ENCODE measurements at places on chromosomes 7 and 10.

DNA sequence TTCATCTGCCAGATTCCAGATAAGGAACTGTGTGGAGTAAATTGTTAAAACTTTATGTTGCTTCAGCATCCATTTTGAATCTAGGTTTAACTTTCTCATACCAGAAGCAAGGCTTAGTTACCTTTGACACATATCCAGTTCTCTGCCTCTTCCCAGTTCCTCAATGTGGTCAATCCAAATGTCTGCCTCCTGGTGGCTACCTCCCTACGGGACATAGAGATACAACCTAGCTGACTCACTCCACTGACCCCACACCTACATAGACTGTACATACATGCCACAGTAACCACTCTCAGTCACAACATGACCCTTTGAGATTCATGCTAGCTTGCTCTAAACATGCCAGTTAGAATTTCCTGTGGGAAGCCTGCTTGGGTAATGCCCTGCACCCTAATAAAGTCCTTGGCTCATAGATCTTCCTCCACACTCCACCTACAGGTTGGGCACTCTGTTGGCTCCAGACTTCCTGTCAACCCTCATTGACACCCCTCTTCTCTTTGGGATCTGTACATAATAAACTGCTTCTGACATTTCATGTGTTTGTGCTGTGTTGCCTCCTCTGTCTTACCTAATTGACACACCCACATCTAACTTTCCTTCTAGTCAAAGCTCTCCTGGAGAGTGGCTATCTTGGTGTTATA is 278.1 kb downstream of the HTR7 start:
- DNase-seq = no peak

GRCh38 chr7:154371424-154371823 is 319.2 kb downstream of the DPP6 start:
- DNase-seq = no peak

- DNase-seq = peak; percentile 50
These were observed 49.0 kb upstream of the BAMBI start for GRCh38 chr10:28628184-28628893.

DNA sequence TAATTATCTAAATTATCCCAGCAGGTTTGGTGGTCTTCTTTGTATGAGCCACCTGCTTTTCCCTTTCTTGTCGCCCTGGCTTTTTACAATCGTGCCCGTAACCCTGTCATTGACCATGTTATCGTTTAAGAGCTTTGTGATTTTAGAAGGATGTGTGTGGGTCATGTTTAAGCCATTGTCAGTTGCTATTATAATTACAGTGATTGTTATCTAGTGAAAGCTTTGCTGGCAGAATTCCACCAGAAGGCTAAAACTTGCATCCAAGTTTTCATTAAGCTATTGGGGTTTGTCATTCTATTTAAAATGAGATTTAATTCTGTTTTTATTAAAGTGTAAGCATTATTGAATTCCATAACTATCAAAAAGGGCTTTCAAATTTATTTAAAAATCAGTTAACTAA is 354.2 kb upstream of the TMEM229A start:
- DNase-seq = no peak

DNA sequence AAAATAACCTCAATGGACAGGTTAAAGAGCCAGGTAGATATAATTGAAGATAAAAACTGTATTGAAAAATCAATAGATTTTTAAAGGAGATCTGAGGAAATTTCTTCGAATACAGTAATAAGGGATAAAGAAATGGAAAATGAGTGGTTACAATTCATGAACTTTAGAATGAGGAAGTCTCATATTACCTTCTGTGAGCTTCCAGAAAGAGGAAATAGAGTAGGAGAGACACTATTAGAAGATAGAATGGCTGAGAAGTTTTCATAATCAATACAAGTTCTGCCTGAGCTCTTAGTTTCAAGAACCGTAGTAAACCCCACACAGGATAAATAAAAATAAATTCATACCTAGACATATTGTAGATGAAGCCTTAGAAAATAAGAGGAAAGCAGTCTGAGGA is 11.5 kb downstream of the SDK1 start:
- DNase-seq = no peak

- DNase-seq = no peak
These were observed 52.9 kb downstream of the DNAJC12 start for GRCh38 chr10:67785098-67785497.

- no peak for DNase-seq
These were observed 581.7 kb downstream of the SDK1 start for GRCh38 chr7:3882782-3883181.

GRCh38 chr7:16753932-16754855 is 639 bp downstream of the TSPAN13 start:
- DNase-seq = no peak

- no peak for DNase-seq
These were observed 45.5 kb downstream of the NOD1 start for GRCh38 chr7:30433082-30433481.

- DNase-seq = no peak
These were observed 43.1 kb downstream of the MBL2 start for GRCh38 chr10:52729271-52730104.

GRCh38 chr7:47502240-47502877 is 79.6 kb downstream of the TNS3 start:
- no peak for DNase-seq

GRCh38 chr10:501596-501995 is 187.9 kb downstream of the DIP2C start:
- DNase-seq = no peak

- DNase-seq = no peak
These were observed 11.6 kb downstream of the CDNF start for GRCh38 chr10:14826076-14826829.

GRCh38 chr10:128151031-128151430 is 24.8 kb upstream of the MKI67 start:
- no peak for DNase-seq

GRCh38 chr7:33423646-33424020 is 294.3 kb downstream of the BBS9 start:
- DNase-seq = no peak

- no peak for DNase-seq
These were observed 37.1 kb downstream of the GPR26 start for GRCh38 chr10:123703195-123703790.

DNA sequence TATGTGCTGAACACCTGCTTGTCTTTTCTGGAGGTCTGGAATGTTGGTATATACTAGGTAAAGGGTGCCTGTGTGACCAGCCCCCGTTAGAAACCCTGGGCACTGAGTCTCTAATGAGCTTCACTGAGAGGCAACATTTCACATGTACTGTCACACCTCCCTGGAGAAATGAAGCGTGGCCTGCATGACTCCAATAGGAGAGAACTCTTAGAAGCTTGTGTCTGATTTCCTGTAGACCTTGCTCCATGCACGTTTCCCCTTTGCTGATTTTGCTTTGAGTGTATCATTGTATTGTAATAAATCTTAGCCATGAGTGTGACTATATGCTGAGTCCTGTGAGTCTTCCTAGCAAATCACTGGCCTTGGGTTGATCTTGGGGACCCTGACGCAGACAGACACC is 82.8 kb downstream of the PPP1R3C start:
- no peak for DNase-seq

- no peak for DNase-seq
These were observed 21.5 kb upstream of the IKZF1 start for GRCh38 chr7:50282813-50283605.

GRCh38 chr7:94088560-94088959 is 84.4 kb upstream of the BET1 start:
- DNase-seq = no peak

DNA sequence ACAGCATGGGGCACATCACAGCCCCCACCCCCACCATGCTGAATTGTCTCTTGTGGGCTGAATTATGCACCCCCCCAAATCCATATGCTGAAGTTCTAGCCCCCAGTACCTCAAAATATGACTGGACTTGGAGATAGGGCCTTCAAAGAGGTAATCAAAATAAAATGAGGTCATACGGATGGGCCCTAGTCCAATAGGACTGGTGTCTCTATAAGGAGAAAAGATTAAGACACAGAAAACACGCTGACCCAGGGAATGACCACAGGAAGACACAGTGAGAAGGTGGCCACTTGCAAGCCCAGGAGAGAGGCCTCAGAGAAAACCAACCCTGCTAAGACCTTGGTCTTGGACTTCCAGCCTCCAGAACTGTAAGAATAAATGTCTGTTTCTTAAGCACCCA is 106.4 kb upstream of the ARID5B start:
- DNase-seq = no peak

GRCh38 chr7:94183891-94184290 is 179.7 kb upstream of the BET1 start:
- no peak for DNase-seq

- no peak for DNase-seq
These were observed 2.8 kb upstream of the CFAP43 start for GRCh38 chr10:104234934-104235333.

DNA sequence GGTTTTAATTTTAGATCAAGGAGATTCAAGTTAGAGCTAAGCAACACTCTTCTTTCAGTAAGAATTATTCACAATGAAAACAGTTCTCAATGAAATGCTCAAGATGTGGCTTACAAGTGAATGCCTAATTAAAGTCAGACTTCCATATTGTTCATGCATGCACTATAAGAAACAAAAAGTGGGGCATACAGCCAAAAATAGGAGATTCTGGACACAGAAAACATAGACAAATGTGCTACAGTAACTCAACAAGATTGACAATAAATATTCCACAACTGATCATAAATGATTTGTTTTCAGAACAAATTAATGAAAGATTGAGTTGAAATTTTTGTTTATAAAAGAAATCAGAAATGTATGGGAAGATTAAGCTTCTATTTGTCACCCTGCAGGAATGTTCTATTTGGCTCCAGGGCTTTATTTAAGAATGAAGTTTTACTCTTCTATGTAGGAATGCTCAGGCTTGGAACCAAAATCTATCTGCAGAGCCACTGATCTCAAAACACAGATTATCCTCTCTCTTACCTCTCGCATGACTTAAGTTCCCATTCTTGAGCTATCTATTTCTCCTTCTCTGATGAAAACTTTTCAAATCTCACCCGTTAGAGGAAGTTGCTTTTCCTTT is 89.0 kb upstream of the PIP4K2A start:
- no peak for DNase-seq

DNA sequence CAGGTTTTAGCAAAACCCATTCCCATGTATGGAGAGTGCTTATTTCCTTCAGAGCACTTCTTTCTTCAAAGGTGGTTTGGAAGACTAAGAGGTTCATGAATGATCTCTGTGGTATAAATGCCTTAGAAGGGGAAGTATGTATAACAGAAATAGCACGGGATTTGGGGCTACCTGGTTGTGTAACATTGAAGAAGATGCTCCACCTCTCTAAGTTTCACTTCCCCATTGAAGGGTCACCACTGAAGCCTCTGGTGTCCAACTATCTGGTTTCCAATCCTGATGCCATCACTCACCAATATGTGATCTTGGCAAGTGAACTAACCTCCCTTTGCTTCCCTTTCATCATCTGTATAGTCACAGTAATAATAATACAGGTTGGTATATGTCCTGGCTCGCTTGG is 37.2 kb downstream of the CYCS start:
- no peak for DNase-seq

DNA sequence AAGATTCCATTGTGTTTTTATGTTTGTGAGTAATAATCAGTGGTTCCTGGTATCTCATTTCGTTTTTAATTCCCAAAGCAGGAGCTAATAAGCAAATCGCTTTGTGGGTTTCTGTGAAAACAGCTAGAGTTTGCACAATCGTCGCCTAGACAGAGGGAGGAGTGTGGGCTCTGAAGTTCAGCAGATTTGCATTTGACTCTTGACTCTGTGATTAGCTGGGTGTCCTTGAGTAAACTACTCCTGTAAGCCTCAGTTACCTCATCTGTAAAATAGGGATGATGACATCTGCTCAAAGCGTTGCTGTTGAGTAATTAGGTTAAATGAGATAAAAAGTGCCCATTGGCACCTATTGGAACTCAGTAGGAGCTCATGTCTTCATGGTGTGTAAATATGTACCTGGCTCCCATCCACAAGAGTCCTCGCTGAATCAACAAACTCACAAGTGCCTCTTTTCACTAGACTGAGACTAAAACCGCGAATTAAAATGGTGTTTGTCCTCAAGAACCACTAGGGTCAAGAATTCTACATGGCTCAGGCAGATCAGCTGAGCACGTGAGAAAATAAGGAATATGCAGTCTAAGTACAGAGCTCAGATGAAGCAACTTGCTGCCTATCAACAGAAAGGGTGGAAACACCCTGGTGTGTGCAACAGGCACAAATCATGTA is 385.8 kb upstream of the C7orf33 start:
- no peak for DNase-seq

DNA sequence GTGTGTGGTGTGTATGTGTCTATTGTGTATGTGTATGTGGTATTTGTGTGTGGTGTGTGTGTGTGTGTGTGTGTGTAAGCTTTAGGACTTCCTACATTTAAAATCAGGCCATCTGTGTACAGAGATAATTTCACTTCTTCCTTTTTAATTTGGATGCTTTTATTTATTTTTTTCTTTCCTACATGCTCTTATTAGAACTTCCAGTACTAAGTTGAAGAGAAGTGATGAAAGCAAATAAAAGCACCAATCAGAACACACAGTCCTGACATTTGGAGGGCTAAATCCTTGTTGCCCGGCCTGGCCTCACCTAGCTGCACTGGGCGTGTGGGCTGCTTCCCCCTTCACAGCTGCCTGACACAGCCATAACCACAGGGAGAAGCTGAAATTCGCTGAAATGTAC is 3.8 kb upstream of the MRC1 start:
- DNase-seq = no peak

DNA sequence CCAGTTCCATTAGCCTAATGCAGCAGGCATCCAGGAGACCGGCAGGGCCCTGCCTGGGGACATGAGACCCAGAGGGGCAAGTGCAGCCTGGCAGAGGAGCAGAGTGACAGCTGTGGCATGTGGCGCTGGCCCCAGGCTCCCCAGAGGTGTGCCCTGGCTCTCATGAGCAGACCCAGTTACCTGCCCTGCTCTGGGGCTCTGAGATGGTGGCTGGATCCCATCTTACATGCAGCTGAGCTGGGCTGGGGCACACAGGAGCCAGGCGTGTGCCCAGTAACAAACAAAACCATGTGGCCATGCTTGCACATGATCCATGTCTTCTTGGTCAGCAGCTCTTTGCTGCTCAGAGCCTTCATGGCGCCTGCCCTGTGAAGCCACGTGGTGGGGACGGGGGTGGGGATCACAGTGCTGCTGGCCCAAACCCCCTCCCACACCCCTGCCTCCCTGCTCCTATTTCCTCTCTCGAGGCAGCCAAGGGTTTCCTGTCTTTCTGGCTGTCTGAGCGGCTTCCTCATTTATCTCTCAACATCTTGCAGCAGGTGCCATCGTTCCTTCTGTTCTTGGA is 40.3 kb upstream of the GTF2I start:
- no peak for DNase-seq

GRCh38 chr7:133513608-133514007 is 260.7 kb downstream of the EXOC4 start:
- DNase-seq = no peak

GRCh38 chr10:63760034-63760707 is 239.0 kb downstream of the REEP3 start:
- no peak for DNase-seq

GRCh38 chr7:119594956-119595355 is 678.0 kb upstream of the KCND2 start:
- no peak for DNase-seq

- peak; percentile 25 for DNase-seq
These were observed 87.8 kb downstream of the ABCC2 start for GRCh38 chr10:99870123-99870730.

GRCh38 chr10:130361351-130362105 is 225.3 kb downstream of the GLRX3 start:
- no peak for DNase-seq
